ENCODE measurements at places on chromosomes 2 and 18.
A peak's percentile ranks its signal among the peaks of the same experiment; 100 is the strongest.

DNA sequence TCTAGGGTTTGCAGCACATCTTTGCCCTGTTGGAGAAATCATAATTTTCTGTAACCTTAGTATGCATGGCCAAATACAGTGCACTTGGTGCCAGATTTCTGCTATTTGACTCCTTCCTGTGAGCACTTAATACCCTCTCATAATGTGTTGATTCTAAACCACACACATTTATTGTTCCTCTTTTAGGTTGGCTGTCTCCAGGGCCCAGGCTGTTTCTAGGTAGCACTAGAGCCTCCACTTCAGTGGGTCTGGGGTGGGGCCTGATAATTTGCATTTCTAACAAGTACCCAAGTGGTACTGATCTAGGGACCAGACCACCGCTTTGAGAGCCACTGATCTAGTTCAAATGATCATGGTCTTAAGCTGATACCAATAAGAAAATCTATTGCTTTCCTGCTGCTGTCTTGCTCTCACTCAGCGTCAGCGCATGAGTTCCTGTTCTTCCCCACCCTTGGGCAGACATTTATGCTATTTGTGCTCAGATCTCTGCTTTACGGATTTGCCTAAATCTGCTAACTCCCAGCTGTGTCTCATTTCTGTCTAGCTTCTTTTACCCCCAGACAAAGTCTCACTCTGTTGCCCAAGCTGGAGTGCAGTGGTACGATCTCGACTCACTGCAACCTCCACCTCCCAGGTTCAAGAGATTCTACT is 7.4 kb downstream of the PTRHD1 start:
- DNase-seq, result peak; percentile 32

- no peak for DNase-seq
These were observed 966.1 kb downstream of the SLC4A3 start for GRCh38 chr2:220593526-220593925.

DNA sequence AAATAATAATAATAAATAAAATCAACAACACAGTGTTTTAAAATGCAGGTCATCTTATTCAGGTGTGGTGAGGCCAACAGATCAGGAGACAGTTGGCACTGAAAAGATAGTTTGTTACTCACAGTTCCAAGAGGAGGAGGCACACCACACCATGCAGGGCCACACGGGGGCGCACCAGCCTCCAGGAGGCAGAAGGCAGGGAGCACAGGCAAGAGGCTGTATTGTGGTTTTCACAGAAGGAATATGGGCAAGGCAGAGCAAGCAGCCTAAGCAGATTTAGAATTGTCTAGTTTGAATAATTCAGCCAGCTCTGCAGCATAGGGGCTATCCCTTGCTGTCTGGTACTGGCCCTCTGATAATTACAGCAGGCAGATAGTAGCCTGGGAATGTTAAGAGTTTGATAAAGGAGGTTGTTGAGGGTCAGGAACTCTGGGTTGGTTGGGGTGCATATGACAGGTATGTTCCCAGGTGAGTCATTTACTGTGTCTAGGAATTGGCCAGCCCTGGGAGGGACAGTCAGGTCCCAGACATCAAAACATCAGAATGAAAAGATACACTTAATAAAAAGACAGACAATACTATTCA is 31.3 kb downstream of the KIAA2012 start:
- DNase-seq, result no peak

DNA sequence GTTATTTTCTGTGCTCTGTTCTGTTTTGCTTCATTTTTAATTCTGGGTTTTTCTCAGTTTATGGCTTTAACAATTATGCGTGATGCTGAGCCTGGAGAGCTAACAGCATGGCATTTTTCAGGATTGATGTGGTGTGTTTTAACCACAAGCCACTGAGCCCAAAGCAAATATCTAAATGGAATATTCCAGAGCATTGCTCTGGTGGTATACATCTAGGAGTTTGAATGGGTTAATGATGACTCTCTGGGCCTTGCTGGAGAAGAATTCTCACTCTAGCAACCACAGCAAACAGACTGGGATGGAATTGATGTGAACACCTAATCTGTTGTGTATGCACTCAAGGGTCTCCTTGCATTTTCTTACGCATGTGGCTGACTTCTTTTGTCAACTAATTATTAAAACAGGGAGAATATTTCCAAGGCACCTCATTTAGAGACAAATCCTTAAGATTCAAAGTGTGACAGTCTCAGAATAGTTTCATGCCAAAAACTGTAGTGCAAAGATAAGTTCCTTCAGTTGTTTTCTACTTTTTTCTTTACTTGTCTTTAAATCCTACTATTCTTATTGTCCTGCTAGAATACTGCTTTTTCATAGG is 164.0 kb downstream of the DTNA start:
- DNase-seq, result no peak

DNA sequence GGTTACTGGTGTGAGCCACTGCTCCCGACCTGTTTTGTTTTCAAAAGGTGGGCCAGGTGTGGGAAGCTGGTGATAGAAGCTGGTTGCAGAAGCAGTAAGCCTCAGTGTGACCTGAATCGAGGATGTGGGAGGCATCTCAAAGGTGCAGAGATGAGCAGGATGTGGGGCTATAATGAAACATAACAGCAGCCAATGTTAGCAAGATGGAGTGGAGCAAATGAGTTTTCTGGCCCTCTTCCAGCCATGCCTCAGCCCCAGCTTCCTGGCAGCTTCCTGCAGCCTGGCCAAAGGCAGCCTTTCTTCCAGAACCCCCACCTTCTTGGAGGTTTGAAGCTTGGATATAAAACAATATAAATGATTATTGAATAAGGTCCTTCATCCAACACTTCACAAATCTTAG is 184.8 kb downstream of the NCK2 start:
- no peak for DNase-seq

DNA sequence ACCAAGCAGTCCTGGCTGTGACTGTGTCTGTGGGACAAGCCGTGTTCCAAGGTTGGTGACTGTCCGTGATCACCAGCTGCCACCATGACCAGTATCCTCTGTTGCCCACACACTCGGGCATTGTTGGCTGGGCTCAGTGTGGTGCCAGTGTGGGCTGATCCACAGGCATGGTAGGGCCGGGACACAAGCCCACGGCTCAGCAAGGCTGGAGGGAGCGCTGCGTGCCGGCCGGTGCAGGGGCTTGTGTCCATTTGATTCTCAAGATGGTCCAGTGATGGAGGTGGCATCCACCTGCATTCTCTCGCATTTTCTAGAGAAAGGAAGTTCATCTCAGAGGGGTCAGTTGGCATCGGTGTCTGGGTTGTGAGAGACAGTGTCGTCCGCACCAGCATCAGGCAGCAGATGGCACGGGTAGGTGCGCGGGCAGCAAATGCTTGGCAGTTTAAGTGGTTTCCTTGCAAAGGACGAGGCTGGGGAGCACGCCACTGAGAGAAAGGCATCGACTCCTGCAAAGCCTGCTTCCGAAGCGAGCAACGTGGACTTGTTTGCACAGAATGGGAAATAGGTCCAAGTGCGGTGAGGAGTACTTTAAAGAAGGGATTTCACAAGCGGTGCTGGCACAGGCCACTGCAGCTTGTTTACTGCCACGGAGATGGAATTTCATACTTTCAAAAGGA is 20.9 kb downstream of the TWIST2 start:
- DNase-seq, result no peak

DNA sequence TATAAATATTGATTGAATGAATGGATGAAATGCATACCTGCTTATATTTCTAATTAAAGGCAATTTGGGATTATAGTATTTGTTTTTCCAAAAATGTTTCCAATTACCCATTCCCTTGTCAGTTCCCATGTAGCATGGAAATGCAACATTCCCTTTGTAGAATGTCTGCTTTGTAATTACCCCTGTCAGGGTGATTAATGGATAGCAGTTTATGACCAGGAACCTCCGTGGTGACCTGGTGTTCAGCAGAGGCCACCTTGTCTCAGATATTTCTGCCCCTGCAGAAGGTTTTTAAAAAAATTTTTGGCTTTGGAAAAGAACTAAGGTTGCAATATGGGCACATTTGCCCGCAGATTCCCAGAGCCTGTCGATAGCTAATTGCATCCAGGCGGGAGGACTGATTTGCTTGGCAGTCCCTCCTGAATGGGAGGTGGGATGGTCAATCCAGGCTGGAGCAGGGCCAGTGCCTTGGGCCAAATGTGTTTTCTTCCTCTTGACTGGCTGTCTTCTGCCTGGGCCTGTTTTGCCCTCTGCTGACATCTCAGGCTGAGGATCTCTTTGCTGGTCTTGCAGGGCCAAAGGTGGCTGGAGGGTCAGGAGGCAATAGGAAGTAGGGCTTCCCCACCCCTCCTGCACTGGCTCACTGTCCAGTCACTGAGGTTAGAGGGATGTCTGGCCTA is 82.1 kb downstream of the TMEM182 start:
- DNase-seq, result no peak

DNA sequence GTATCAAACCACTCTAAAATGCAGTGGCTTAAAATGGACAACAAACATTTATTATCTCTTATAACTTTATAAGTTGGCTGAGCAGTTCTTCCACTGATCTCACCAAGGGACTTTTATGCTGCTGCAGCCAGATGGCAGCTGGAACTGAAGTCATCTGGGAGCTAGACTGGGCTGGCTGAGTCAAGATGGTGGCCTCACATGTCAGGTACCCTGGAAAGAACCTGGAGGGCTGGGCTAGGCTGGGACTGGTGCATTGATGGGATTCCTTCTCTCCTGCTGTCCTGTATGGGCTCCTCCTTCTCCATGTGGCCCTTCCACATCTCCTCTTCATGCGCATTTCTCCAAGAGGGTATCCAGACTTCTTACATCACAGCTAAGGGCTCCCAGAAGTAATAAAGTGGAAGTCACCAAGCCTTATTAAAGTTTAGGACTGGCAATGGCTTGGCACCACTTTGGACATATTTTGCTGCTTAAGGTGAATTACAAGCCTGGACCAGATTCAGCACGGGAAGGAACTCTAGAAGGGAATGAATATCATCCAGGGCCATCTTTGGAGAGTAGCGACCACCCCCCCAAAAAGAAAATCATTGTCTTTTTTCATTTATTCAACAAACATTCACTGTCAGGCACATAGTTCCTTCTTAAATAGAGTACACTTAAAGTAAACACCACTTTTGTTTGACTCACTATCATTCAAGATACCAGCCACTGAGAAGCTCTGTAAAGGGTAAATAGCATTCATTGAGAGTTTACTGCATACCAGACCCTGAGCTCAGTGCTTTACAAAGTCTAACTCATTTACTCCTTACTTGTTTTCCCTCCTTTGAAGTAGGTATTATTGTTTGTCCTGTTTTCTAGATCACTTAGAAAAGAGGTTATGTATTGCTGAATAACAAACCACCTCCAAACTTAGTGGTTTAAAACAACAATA is 138.0 kb downstream of the ZFP36L2 start:
- DNase-seq, result no peak

GRCh38 chr2:1623906-1624445 is 120.3 kb downstream of the PXDN start:
- DNase-seq, result no peak

- no peak for DNase-seq
These were observed 25.4 kb upstream of the TANK start for GRCh38 chr2:161134547-161135518.

DNA sequence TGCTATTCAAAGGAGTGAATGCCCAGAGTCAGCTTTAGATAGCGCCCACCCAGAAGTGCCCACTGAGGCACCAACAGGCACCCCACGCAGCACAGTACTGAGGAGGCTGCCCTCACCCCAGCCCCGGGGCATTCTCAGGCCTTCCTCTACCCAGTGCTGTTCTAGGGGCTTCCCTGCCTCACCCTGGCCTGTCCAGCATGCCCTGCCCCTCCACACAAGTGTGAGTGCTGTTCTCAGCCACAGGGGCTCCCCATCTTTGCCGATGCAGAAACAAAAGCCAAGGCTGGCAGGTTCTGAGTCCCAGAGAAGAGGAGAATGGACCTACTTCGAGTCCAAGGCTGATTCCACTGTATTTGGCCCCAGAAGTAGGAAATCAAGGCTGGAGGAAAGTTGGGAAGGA is 15.8 kb downstream of the BIN1 start:
- no peak for DNase-seq
